ENCODE measurements at places on chromosomes 6 and 20. TPM values are rescaled to one million over a fixed set of nuclear protein-coding genes. Genes with fewer than 3 reads are reported as not detected.
A peak's percentile ranks its signal among the peaks of the same experiment; 100 is the strongest.

Gene CD83
- total RNA-seq = 8.7 TPM

Gene KIF13A
- total RNA-seq = 51.9 TPM

- no peak overlapping the region for H3K27ac ChIP-seq
- H3K4me3 ChIP-seq = no peak overlapping the region
- H3K4me1 ChIP-seq = peaks cover 9% of the 10 kb centered on the region
- DNase-seq = no peak
- no peaks in the 10 kb centered on the region for H3K27me3 ChIP-seq
Observed at GRCh38 chr6:163327921-163328320, 86.6 kb upstream of the QKI start.

DNA sequence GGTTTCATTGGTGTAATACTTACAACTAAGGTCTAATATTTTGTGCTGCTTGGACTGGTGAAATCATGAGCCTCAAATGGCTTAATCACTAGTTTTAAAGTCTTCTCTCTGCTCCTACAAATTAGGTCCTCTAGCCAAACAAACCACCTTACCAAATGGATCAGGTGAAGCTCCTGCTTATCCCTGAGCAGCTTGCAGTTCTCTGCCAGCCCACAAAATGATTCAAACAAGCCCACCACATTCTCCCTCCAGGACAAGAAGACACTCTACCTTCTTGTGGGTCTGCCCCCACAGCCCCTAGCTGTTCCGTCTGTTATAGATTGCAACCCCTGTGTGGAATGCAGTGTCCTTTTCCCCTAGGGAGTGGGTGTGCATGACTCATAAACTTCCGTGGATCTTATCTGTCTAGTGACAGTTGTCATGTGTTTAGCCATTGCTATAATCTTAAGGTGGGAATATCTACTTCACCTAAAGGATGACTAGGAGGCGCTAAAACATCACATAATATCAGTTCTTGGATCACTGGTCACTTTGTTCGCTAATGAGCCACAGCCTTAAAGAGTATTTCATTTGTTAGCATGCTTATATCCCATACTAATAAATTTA lies 940.5 kb upstream of the MANEA start:
- no peaks in the 10 kb centered on the region for H3K4me1 ChIP-seq
- no peaks in the 10 kb centered on the region for H3K27me3 ChIP-seq
- no peak overlapping the region for H3K4me3 ChIP-seq
- no peak overlapping the region for H3K27ac ChIP-seq

GRCh38 chr6:100447900-100448748 lies 16.6 kb downstream of the SIM1 start:
- no peak overlapping the region for H3K27ac ChIP-seq
- no peaks in the 10 kb centered on the region for H3K4me1 ChIP-seq
- no peak for DNase-seq
- no peak overlapping the region for H3K4me3 ChIP-seq
- H3K27me3 ChIP-seq = peaks cover 77% of the 10 kb centered on the region

DNA sequence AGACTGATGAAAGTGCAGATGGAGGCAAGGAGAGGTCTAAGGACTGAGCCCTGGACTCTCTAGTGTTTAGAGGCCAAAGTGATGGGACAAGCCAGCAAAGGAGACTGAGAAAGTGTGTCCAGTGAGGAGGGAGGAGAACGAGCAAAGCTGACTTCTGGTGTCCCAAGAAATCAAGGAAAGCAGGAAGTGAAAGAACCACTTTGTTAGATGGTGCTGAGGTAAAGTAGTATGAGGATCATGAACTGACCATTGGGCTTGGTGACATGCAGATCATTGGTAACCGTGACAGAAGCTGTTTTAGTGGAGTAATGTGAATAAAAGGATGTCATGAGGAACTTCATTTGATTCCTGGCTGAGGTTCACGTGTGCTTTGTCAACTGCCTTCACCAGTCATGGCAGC lies 108.4 kb downstream of the SLX4IP start:
- H3K27ac ChIP-seq = no peak overlapping the region
- H3K36me3 ChIP-seq = no peaks in the 10 kb centered on the region
- DNase-seq = no peak
- H3K4me1 ChIP-seq = no peaks in the 10 kb centered on the region
- H3K4me3 ChIP-seq = no peak overlapping the region
- H3K27me3 ChIP-seq = no peaks in the 10 kb centered on the region

DNA sequence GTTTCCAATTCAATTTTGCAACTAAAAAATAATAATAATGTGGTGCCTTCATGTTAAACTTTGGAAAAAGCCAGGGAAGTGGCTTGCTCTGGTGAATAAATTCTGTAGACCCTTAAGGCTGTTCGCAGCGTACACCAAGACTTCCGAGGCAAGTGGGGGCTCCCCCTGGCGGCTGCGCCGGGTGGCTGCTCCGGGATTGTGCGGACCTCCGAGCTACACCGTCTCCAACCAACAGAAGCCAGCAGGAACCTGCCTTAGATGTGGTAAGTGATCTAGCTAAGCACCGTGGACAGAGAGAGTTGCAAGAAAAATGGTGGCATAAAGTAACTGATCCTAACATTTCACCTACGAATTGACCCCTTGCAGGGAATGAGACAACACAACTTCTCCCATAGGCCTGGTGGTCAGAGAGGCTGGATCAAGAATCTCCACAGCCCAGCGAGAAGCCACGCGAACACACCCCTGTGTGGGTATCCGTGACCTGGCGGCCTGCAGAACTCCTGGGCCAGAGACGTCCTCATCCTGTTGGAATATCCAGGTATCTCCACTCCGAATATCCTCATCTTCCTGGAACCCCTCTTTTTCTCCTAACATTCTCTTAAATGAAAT lies 69.6 kb downstream of the TBXT start:
- DNase-seq = peak; percentile 48
- no peaks in the 10 kb centered on the region for H3K36me3 ChIP-seq
- no peak overlapping the region for H3K27ac ChIP-seq
- no peaks in the 10 kb centered on the region for H3K4me1 ChIP-seq

- no peaks in the 10 kb centered on the region for H3K27me3 ChIP-seq
- H3K4me3 ChIP-seq = no peak overlapping the region
- H3K4me1 ChIP-seq = no peaks in the 10 kb centered on the region
- no peaks in the 10 kb centered on the region for H3K36me3 ChIP-seq
- no peak for DNase-seq
- H3K27ac ChIP-seq = no peak overlapping the region
Observed at GRCh38 chr6:47447722-47448121, 29.9 kb upstream of the CD2AP start.

GRCh38 chr6:130293800-130294199 lies 71.0 kb upstream of the SAMD3 start:
- H3K4me1 ChIP-seq = no peaks in the 10 kb centered on the region
- no peak overlapping the region for H3K4me3 ChIP-seq
- peak; percentile 25 for DNase-seq
- no peaks in the 10 kb centered on the region for H3K27me3 ChIP-seq

Measured in adrenal gland (tissue), 19 donors.